ENCODE measurements at places on chromosomes 3 and 15.

DNA sequence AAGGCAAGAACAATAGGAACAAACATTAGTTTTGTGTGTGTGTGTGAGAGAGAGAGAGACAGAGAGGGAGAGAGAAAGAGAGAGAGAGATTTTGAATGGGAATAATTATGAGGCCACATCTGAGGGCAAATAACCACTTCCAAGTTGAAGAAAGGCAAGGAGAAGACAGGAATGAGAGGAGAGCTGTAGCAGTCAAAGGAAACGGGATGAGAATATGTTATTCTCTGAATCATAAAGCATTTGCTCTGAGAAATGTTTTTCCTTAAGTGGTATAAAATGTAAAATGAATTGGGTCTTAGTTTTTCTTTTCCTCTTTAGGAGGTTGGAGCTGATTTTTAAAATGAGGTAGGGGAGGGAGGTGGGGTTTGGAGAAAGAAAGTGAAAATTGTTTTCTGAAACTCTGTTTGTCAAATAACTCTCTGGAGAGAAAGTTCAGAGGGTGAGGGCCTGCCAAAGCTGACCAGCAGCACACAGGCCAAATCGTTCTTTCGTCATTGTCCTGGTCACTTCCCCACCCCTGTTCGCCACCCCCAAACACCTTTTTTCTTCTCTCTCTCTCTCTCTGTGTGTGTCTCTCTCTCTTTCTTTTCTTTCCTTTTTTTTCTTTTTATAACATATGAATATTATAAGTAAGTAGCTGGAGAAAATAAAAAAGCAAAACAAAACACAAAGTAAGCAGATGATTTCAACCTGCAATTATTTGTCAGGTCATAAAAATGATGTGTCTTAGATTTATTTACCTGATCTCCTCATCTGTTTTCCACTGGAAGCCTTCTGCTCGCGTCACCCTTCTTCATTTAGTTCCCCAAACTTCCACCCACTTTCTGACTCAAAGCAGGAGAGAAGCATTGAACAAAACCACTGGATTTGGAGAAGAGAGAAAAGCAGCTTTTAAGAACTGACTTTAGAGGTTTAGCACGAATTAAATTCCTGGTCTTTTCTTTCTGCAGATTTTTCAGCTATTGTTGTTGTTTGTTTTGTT lies 110.6 kb downstream of the LPP start:
- DNase-seq = no peak

DNA sequence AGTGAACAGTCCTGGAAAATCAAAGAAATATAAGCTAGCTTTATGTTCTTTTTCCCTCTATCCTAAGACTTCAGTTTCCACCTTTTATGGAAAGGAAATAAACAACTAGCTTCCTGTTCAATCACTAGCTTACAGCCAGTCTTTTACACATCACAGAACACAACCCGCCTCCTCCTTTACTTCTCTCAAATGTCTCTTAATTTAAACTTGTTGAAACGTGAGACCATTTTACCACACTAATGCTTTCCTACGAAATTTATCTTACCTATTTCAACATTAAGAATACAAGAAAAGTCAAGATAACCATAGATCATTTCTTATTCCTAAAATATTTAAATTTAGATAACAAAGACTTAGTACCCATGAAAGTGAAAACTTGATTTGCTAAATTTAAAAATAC lies 6.2 kb downstream of the PRTG start:
- no peak for DNase-seq

DNA sequence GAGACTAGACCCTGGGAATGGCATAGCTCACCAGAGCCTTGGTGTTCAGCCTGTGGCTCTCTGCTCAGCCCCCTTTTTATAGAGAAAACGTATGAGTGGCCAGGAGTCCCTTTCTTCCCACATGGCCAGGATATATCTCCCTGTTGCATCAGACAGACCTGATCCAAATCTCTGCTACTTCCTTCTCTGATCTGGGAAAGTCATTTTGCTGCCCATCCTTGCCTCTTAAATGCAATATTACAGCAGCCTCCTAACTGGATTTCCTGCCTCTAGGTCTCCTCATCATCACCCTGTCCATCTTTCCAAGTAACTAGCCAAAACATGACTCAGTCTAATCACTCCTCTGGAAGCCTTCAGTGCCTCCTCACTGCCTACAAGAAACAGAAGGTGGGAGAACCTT lies 42.9 kb downstream of the CTDSPL start:
- DNase-seq = no peak

DNA sequence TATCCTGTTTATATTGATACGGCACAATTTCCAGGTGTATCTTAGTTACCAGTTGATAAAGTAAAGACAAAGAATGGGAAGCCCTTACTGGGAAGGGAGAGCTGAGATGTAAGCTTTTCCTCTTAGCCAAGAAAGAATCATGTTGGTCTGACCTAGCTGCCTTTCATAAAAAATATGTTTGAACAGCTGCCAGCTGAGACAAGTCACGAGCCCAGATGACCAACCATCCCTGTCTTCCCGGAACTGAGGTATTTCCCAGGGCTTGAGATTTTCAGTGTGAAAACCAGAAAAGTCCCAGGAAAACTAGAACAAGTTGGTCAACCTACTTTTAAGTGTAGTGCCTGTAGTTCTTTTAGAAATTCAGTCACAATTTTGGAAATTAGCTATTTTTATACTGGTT lies 3.6 kb upstream of the MYH15 start:
- no peak for DNase-seq

DNA sequence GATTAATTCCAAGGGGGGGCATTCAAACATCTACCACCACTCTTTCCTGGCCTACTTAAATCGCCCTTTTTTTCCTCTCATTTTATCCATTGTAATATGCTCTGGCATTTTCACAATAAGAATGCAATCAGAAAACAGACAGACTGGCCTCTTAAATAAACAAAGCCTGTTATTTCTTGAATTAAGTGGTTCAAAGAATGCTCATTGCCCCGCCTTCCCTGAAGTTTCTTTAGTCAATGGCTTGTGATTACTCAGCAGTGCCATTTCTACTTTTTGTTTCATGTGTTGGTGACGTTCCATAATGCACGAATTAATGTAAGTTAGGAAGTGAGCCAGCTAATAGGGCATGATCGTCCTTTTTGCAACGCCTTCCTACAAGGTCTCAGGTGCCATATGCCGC lies 68.0 kb downstream of the FBN1 start:
- DNase-seq = no peak

- DNase-seq = no peak
Measured at GRCh38 chr15:58556541-58556940, 124.8 kb downstream of the LIPC start.

DNA sequence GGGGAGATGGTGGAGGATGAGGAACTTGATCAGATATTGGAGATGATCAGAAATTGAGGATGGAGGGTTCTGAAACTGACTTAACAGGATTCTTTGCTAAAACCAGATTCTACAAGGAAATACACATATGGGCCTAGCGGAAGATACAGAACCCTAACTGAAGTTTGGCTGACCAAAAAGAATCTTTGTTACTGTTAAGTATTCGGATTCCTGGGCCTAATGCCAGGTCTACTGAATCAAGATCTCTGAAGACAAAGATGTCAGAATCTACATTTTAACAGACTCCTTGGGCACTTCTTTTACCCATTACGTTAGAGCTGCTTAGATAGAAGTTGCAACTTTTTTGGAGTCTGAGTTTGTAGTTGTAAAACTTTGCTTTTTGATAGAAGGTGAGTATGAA lies 137.7 kb downstream of the FNDC3B start:
- no peak for DNase-seq

Measured in body of pancreas (tissue), 4 donors.